T-helper 9 cell (primary cell): ENCODE measurements at places on chromosomes 4 and X.
A peak's percentile ranks its signal among the peaks of the same experiment; 100 is the strongest.

GRCh38 chr4:32700838-32701237 is 1980.7 kb downstream of the PCDH7 start:
- DNase-seq, result no peak

DNA sequence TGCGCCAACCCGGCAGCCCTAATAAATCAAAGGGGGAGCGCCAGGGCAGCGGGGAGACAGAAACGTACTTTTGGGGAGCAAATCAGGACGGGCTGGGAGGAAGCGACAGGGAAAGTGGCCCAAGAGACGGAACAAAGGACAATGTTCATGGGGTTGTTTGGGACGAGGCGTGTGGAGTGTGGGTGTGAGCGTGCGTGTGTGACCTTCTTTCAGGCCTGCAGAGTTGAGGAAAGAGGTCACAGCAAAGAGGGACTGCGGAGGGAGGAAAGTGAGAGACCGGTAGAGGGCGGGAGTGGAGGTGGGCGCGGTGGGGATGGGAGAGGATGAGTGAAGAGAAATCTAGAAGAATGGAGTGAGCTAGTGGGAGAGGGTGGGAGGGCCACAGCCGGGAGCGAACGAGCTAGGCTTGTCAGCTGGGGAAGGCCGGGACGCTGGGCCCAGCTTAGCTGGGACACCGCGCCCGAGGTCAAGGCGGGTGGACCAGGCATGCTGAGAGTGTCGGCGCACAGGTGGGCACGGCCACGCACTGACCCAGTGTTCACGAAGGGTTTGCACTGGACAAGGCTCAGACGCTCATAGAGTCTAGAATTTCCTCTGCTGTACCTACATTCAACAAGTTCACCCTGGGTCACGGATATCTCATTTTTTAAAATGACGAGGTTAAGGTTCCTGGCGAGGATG is 14.7 kb upstream of the PITX2 start:
- no peak for DNase-seq

DNA sequence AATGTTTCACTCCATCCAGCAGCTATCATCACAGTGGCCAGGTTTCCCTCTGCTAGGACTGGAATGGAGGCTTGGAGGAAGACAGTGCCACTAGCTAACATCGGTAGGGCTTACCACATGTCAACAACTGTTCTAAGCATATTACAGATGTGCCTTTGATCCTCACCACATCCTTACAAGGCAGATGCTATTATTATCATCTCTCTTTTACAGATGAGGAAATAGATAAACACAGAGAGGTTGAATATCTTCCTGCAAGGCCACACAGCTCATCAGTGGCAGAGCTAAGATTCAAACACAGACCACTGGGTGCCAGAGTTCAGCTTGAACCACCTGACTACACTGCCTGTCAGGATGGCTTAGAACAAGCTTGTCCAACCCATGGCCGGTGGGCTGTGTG is 47.4 kb downstream of the MAMLD1 start:
- no peak for DNase-seq

- DNase-seq, result no peak
These were observed at the start of gene F11 for GRCh38 chr4:186265683-186266652. Gene F11 (plus strand): TSS chr4:186266189. CDS start chr4:186267137, 948 bp downstream.

- DNase-seq, result no peak
These were observed 40.8 kb downstream of the DLG3 start for GRCh38 chrX:70485466-70485865.

DNA sequence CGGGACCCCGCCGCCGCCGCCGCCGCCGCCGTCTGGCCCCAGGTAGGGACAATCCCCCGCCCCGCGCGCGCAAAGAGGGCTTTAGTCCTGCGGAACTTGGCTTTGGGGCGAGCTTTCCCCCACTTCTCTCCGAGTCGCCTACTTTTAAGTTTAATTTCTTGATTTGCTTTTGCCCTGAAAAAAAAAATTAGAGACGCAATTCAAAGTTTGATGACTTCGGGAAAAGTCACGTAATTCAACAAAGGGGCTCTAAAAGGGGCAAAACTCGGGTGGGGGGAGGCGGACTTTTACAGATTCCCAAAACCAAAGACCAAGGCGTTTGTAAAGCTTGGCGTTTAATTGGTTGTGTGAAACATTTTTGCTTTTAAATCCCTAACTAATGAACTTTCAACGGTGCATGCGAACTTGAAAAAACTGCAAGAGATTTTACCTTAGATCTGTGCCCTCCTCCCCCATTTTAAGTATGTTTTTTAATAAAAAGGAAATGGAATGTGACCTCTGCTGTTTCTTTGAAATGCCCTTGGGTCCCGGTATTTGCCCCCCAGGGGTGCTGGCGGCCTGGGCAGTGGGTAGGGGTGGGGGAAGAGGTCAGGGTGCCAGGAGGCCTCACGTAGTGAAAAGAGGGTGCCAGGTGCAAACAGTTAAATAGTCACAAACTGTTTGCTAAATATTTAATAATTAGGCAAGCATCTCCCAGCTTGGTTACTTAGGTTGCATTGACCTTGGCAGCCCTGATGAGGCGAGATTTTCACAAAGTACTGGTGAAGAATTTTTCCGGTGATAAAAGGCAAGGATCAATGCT is 209.7 kb downstream of the NWD2 start:
- no peak for DNase-seq

GRCh38 chr4:151418385-151418784 is 9.4 kb downstream of the FHIP1A start:
- DNase-seq, result no peak

- DNase-seq, result no peak
These were observed 5.8 kb upstream of the DGKQ start for GRCh38 chr4:978957-979701.

GRCh38 chr4:76703676-76704075 is 194.3 kb downstream of the SOWAHB start:
- no peak for DNase-seq

DNA sequence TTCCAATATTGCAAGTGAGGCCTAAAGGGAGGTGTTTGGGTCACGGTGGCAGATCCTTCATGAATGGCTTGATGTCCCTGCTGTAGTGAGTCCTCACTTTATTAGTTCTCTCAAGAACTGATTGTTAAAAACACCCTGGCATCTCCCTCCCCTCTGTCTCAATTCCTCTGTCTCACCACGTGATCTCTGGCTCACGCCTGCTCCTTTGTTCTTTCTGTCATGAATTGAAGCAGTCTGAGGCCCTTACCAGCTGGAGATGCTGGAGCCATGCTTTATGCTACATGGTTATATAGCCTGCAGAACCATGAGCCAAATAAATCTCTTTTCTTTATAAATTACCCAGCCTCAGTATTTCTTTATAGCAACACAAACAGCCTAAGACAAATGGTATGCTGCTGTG is 980.7 kb upstream of the GRIA3 start:
- no peak for DNase-seq

DNA sequence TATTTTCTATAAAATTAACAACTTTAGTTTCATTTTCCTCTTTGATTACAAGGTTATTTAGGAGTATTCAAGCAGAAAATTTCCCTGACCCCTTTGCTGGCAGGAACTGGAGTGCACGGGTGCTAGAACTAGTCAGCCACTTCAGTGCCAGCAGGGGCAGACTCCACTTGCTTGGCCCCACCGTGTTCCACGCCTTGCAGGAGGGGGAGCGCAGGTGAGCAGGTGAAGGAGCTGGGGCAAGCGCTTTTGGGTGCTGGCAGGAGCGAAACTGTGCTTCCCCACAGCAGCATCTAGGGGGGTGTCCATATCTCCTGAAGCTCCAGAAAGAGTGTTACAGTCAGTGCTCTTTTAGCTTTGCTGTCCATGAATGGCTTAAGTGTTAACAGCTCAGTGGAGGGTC is 45.5 kb downstream of the MID2 start:
- DNase-seq, result no peak

- DNase-seq, result no peak
These were observed 23.7 kb downstream of the BMP2K start for GRCh38 chr4:78799551-78800495.

DNA sequence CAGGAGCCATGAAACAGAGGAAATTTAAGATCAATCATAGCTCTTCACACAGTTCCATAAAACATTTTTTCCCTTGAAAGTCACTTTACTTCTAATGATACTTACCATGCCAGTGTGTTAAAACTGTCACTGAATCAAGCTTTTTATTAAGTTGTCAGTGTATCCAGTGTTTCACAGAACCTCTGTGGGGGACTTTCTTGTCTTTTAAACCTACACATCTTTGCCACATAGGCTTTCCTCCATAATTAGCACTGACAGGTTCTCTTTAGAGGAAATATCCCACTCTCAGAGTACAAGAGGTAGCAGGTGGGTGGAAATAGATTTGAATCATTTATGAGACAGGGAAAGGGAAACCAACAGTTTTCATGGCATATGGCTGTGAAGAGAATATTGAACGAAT is 25.8 kb upstream of the DYNLT3 start:
- DNase-seq, result no peak

DNA sequence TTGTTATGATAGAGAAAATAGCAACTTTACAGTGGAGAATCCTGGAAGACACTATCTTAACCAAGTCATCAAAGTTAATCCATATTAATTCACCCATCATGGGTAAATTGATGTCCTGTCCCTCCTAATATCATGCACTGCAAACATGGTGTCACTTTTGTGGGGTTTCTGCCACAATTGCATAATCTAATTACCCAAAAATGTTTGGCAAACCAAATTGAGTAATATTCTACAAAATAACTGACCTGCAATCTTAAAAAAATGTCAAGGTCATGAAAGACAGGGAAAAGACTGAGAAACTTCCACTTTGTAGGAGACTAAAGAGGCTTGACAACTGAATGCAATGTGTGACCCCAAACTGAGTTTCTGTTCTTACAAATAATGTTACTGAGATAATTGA is 37.1 kb upstream of the PLAC8 start:
- no peak for DNase-seq

- DNase-seq, result no peak
These were observed 68.7 kb downstream of the KLHL8 start for GRCh38 chr4:87151730-87152129.

- no peak for DNase-seq
These were observed 121.3 kb downstream of the NWD2 start for GRCh38 chr4:37365888-37366287.

DNA sequence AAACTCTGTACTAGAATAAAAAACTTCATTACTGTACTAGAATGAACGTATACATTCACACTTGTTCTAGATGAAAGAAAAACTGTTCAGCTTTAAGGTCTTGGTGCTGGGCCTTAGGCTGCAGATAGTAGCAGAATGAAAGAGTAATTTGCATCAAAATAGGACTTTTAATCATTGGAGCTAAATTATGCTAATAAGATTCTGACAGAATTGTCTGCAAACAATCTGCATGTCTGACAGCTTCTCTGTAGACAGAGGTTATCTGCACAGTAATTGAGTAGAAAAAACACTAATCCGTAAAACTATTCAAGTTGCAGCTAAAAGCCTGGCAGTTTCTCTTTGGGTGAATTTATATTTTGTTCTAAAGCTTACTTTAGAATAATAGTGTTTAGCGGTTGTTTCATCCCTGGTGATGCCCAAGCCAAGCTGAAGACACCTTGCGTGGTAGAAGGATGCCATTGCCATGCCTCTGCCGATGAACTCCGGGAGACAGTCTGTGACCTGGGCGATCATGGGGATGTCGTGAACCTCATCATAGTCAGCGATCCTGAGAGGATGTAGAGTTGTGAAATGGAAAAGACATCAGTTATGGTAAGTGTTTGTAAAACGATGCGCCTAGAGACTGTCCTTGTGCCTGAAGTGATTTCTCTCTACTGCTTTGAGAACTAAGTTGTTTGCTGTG is 25.3 kb downstream of the LRP2BP start:
- DNase-seq, result no peak

GRCh38 chrX:118183606-118184005 is 67.0 kb upstream of the KLHL13 start:
- no peak for DNase-seq

DNA sequence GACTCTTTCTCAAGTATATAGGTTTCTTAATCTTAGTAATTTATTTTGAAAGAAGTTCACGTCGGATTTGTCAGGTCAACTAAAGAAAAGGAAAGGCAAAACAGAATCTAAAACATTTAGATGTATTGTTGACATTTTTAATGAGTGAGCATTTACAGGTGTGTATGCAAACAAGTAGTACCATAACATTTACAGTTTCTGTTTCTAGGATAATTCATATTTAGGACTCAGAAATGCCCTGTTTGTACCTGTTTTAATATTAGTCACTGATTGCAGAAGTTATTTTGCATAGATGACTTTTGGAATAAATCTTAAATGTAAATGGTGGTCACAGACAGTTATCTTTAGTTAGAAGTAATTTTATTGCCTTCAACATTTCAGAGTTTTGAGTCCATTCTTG is 151.3 kb upstream of the NUDT6 start:
- no peak for DNase-seq

- DNase-seq, result no peak
These were observed 811 bp upstream of the SLC25A5 start for GRCh38 chrX:119467433-119467832.

- DNase-seq, result no peak
These were observed 8.9 kb downstream of the ADD1 start for GRCh38 chr4:2852481-2852921.

DNA sequence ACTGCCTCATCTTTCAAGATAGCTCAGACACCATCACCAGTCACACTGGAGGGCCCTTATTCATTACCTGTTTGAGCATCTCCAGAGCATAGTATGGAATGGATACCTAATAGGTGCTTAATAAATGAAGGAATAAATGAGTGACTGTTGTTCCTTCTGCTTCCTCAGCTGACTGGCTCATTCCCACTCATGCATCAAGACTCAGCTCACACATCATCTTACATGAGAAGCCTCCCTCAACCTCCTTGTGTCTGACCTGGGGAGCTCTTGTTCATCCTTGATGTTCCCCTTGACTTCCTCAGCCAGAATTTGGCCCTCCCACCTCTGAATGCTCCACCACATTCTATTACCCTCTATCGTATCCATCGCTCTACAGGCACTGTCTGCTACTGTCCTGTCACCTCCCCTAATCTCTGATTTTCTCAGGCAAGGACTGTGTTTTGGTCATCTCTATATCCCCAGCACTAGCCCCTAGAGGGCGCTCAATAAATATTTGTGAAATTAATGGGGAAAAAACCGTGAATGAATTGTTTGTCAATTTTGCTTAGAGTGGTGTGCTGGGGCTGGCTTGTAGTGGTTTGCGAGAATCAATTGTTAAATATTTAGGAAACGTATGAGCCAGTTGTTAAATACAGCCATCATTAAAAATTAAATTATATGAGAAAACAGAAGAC is 88.3 kb downstream of the NHSL2 start:
- peak; percentile 42 for DNase-seq

GRCh38 chrX:78116766-78117165 is 12.7 kb downstream of the PGK1 start:
- no peak for DNase-seq

DNA sequence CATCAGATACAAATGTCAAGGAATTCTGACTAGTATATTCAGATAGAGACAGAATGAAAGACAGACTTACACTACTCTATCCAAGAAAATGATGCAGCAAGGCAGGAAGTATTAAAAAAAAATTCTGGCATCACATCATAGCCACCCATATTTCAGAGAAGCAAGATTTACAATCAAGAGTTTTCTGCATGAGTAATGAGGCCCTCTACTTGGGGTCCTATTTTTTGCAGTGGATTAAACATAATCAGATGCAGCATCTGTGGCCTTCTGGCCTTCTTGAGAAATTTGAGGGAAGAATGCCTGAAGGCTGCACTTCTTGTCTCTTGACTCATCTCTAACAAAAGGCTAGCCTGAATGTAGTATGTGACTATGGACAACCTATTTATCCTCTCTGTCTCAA is 48.2 kb upstream of the SLIT2 start:
- DNase-seq, result no peak
